CD4-positive, alpha-beta T cell treated with Interleukin-15 for 1 hour (primary cell): ENCODE measurements at places on chromosomes 12 and 14.

DNA sequence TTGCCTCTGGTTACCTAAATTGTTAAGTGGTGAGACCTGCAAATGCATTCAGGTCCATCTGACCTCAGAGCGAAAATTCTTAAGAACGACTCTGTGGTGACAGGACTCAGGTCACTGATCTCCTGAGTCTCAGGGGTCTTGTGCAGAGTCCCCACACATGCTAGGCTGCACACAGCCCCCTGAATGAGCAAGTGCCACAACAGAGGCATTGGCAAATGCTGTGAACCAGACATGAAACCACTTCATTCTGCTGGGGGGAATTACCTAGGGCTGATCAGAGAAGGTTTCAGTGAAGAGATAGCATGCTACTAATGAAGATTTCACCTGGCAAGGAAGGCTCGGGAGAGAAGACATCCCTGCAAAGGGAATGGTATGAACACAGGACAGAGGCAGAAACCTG, 281.6 kb downstream of the ITPR2 start:
- DNase-seq = no peak

DNA sequence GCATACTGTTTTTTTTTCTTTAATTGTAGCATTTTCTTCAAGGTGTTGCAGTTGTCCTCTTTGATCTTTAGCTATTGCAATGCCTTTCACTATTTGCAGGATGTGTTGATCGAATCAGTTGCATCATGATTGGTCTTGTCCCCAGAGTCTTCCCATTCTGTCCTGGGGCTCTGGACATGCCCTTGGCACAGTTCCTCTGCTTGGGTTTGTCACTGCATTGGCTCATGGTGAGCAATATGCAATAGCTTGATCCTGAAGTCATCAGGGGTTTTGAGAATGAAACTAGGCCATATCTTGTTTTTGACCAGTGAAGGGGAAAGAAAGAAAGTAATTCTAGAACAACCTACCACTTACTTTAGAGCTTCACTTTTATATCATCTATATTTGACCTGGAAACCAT, 281.5 kb downstream of the TMEM117 start:
- no peak for DNase-seq

- no peak for DNase-seq
These were observed 2.0 kb downstream of the PAX9 start for GRCh38 chr14:36663404-36664321.

DNA sequence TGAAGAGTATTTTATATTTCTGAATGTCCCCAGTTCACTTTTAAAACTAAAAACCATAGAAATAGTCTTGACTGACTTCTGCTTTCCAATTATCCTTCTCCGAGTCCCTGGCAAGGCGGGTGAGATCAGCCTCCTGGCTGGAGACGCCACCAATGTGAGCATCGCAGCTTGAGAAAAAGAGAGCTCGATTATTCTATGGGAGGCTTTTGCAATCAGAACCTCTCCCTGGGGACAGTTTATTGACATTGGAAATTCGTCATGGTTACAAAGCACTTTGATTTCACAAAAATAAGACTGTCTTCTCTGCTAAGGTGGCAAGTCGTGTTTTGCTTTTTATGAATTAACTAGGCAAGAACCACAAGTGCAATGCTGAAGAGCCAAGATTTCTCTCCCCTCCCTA, 23.6 kb upstream of the GPHB5 start:
- DNase-seq = no peak

DNA sequence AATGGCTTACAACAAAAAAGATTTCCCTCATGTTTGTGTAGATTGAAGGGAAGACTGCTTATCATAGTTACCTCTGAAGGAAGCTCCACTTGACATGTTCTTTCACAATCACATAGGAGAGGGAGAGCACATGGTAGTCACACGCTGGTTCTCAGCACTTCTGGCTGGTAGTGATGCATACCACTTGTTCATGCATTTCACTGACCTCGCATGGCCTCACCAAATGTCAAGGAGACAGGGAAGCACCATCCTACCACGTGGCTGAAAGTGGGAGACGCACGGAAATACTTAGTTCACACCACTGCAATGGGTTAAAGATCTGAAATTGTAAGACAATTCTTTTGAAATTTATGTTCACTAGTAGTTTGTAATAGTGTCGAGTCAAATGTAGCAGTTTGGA, 74.0 kb downstream of the PDE3A start:
- DNase-seq = no peak

DNA sequence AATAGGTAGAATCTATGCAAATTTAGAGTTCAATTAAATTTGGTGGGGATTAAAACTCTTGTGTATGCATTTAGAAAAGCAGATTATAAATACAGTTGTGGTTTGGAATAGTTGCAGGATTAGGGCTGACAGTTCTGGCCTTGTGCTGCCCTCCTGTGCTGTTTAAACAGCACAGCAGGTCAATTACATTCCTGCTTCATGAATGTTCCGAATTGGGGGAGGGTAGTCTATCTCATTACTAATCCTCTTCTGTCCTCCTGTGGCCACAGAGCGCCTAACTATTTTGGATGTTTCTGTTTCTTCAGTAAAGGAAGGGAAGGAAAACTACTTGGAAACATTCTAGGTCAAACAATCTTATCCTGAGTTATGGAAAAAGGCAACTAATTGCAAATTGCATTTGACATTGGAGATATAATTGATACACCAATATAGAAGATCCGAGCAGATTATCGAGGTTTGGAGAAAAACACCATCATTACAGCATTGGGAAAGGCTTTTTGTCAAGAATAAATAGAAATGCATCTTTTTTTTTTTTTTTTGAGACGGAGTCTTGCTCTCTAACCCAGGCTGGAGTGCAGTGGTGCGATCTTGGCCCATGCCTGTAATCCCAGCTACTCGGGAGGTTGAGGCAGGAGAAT, 8.7 kb upstream of the GPR19 start:
- DNase-seq = peak; percentile 54

GRCh38 chr14:32472512-32473463, 143.7 kb downstream of the AKAP6 start:
- no peak for DNase-seq

GRCh38 chr12:42332301-42333285, 6.6 kb downstream of the PPHLN1 start:
- no peak for DNase-seq

DNA sequence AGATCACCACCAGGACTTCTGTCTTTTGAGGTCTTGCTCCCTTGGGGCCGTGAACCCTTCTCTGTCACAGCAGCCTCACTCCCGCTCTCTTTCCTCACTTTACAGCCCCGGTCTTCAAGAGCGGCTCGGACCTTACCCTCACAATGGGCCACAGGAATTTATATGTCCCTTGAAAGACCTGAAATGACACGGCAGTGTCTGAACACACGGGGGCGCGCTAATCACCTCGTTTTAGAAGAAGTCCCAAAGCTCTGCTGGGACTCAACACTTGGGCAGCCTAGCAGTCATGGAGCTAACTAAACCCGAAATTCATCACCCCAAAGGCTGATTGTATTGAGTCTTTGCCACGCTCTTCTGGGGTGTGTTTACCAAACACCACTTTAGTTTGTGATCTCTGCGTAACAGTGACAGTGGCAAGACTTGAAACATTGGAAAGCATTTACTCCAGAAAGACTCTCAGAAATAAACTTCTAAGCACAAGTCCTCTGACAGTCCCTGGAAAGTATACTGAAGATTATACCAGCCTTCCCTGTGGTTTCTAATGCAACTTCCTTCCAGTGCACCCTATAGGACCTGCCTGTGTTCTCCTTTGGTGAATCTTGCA, 29.0 kb downstream of the SERPINA11 start:
- peak; percentile 27 for DNase-seq

GRCh38 chr14:50521912-50522341, 10.4 kb downstream of the MAP4K5 start:
- no peak for DNase-seq

GRCh38 chr14:50922803-50923202, 21.5 kb downstream of the PYGL start:
- no peak for DNase-seq

GRCh38 chr12:2032506-2032905, 20.3 kb upstream of the CACNA1C start:
- no peak for DNase-seq

- DNase-seq = peak; percentile 62
These were observed 44.6 kb downstream of the MLXIP start for GRCh38 chr12:122123051-122123760.

DNA sequence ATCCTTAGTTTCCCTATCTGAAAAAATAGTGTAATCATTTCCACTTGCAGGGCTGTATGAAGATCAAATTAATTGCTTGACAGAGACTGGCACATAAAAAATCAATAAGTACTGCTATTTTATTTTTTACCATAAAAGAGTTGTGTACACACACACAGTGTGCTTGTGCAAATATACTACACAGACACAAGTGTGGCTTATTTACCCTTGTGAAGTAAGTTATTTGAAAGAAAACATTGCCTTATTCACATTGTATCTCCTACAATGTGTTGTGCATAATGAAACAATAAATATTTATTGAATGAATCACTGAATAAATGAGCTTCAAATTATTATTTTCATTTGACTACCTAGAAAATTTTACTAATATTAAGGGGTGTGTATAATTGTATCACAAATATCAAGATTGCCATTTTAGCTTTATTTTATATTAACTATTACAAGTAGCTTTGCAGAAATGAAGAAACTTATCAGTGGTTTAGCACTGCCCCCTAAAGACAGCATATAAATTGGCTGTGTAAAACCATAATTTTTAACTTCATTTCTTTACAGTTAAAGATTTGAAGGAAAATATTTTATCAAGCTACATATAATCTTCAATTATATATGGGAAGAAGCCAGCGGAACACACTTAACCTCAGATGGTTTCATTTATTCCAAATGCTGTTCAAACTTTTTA, 11.3 kb downstream of the GARIN6 start:
- DNase-seq = no peak

DNA sequence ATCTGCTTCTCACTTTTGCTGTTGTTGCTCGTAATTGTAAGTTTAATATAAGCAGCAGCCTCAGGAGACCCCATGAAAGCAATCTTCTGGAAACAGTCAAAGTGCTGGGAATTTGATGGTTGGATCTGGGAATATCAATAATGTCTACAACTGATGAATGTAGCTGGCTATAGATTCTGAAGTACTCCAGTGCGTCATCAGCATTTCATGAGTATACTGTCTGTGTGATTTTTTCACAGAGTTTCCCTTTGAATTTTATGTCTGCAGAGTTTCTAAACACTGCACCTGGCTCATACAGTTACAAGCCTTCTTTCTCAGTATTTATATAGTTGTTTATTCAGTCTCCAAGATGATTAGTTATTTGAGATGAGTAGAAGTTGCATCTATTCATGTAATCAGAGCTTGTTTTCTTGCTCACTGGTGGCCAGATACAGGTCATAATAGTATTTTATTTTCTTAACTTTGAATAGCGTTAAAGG, 222.3 kb downstream of the RAD51B start:
- DNase-seq = no peak

DNA sequence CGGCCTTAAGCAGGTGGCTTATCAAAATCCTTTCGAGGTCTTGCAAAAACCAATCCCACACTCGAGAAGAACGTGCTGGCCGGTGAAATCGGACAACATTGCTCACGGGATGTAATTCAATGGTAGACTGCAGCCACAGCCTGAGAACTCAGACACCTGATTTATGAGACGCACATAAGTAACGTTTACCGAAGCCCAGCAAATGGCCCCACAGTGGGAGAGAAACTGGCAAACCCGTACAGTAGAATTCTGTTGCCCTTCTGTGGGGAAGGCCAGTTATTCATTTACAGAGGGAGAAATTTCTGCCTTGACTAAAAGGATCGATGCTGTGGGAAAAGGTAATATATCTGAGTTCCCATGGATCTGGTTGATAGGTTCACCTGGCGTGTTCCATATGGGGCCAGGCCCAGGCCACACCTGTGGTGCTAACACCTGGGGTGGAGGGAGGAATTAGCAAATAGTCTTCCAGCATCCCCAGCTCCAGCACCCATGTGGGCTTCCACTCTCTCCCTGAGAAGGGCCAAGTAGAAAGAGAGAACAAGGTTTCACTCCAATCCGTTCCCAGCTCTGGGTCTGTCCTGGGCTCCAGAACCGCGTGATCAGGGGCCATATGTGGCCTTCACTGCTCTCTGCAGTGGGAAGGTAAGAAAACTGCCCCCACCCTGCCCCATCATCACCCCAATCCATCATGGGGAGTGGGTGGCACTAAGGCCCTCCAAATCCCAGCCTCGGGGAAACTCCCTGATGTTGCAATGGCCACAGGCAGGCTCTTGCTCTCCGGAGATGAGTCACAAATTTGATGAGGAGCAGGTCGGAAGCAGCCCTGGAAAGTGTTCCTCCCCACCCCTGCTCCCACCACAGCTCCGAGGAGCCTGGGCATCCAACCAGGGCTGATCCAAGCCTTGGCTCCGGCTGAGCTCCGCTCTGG, 12.7 kb downstream of the BDKRB1 start:
- no peak for DNase-seq

DNA sequence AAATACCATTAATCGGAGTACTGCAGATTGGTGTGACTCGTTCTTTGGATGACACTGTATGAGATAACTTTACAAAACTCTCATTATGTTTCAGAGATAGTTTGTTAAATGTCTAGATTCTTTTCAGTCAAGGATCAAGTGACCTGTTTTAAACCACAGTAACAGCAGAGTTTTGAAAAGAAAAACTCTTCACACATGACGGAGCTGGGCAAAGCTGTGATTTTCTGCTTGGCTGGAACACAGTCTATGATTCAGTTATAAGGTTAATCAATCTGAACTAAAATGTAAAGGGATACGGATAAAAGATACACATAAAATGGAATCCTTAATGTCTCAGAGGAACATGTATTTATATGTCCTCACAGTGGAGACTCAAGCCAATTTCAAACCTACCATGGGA, 573.2 kb downstream of the PRKD1 start:
- DNase-seq = no peak

DNA sequence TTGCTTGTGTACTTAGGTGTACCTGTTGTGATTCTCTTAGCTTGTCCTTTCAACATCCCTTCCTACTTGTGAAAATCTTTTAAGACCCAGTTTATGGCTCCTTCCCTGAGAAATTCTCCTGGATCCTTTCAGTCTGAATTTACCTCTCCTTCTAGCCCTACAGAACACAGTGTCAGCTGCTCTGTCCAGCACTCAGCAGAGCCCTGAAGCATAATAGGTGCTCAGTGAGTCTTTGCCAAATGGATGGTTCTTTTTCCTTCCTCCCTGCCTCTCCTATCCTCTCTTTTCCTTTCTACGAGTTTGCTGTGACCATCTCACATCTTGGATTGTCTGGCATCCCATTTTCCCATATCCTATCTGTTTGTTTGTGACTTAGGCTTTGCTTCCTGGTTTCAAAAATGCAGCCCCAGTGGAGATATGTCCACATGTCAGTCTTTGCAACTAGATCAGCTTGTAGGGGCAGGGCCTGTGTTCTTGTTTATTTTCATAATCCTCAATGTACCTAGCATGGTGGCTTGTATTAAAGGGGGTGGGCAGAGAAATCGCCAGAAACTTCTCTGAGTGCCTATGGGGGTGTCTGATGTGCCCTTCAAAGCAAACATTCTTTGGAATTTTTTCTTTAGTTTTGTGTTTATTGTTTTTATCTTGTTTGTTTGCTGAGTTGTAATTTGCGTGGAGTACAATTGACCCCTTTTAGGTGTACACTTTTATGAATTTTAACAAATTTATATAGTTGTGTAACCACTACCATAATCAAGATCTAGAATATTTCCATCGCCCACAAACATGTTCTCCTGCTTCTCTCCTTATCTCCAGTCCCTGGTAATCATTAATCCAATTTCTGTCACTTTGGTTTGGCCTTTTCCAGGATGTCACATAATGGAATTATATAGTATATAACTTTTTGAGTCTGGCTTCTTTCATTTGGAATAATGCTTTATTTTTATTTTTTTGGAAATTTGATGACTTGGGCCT, 62.8 kb downstream of the SMOC1 start:
- DNase-seq = no peak
